Right ventricle myocardium inferior (tissue), 1 donor: ENCODE measurements at places on chromosomes 4 and X. TPM values are rescaled to one million over a fixed set of nuclear protein-coding genes. Genes with fewer than 3 reads are reported as not detected.

- no peak for DNase-seq
These were observed 360.6 kb downstream of the INPP4B start for GRCh38 chr4:142485452-142485851.

GRCh38 chr4:38017609-38018008, 57.4 kb downstream of the PTTG2 start:
- DNase-seq: no peak

GRCh38 chr4:10276152-10276551, 159.6 kb upstream of the WDR1 start:
- DNase-seq: no peak

- no peak for DNase-seq
These were observed 12.9 kb downstream of the PALLD start for GRCh38 chr4:168509786-168510185.

Gene GAGE12F
- total RNA-seq: not detected

Gene TBX22
- total RNA-seq: 0.38 TPM

Gene P2RY4
- not detected for total RNA-seq
